Activated CD4-positive, alpha-beta memory T cell treated with anti-CD3 and anti-CD28 coated beads for 36 hours (primary cell): ENCODE measurements at places on chromosomes 4 and X.
A peak's percentile ranks its signal among the peaks of the same experiment; 100 is the strongest.

GRCh38 chrX:68440940-68441339 lies 7.6 kb upstream of the OPHN1 start:
- DNase-seq = no peak

- DNase-seq = no peak
Observed at GRCh38 chr4:18540349-18540748, 518.8 kb upstream of the LCORL start.

GRCh38 chr4:167428156-167428555 lies 193.9 kb upstream of the SPOCK3 start:
- no peak for DNase-seq

- DNase-seq = no peak
Observed at GRCh38 chrX:133475521-133475920, 60.2 kb upstream of the GPC4 start.

- no peak for DNase-seq
Observed at GRCh38 chr4:23384741-23385140, 505.1 kb downstream of the PPARGC1A start.

- no peak for DNase-seq
Observed at GRCh38 chr4:85867271-85867670, 392.3 kb downstream of the ARHGAP24 start.

DNA sequence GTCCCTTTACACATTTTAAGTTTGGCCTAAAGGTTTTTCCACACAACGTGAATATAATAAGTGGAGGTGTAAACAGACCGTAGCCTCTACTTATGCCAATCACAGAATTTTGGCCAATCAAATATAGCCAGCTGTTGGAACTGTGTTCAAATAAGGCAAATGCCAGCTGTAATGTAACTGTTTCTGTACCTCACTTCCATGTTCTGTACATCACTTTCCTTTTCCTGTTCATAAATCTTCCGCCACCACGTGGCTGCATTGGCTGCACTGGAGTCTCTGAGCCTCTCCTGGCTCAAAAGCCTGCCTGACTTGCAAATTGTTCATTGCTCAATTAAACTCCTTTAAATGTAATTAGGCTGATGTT lies 105.1 kb upstream of the SMIM31 start:
- DNase-seq = no peak

DNA sequence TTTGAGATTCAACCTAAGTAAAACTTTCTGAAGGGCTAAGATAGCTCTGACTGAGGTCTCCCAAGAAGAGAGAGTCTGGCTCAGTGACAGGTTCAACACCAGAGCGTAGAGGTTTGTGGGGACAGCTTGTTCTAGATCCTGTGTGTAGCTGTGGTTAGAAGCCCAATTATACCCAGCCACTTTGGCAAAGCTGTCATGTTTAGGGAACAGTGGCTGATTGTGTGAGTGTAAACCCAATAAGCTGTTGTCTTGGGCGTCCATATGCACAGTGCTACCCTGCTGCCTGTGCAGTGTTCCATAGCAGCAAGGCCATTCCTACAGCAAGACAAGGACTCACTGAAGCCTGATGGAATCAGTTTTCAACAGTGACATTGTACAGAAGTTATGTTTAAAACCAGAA lies 11.2 kb upstream of the SCRG1 start:
- no peak for DNase-seq

- DNase-seq = no peak
Observed at GRCh38 chr4:169342159-169342860, 71.6 kb upstream of the SH3RF1 start.

GRCh38 chrX:54208531-54208930 lies 25.5 kb upstream of the FAM120C start:
- DNase-seq = no peak

GRCh38 chr4:133151691-133152329 lies 2.7 kb downstream of the PCDH10 start:
- DNase-seq = no peak

- no peak for DNase-seq
Observed at GRCh38 chrX:39414290-39414854, 613.1 kb downstream of the MID1IP1 start.

GRCh38 chr4:176259330-176260090 lies 9.5 kb downstream of the ASB5 start:
- DNase-seq = no peak

GRCh38 chr4:3220476-3221183 lies 28.3 kb upstream of the MSANTD1 start:
- DNase-seq = no peak

DNA sequence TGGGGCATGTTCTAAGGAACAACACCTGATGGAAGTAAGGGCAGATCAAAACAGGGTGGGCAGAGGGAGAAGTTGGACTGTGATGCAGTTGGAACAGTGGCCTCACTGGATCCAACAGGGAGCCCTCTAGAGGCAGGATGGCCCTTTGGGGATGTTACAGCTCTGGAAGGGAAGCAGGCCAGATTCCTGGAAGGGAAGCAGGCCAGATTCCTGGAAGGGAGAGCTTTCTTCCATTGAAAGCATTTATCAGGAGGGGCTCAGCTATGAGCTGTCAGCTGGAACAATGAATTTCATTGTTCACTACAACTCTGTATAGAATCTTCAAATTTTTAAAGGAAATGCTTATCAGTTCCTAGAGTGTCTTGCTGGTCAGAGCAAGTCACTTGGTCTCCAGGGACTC lies 17.7 kb downstream of the IL15 start:
- DNase-seq = no peak

DNA sequence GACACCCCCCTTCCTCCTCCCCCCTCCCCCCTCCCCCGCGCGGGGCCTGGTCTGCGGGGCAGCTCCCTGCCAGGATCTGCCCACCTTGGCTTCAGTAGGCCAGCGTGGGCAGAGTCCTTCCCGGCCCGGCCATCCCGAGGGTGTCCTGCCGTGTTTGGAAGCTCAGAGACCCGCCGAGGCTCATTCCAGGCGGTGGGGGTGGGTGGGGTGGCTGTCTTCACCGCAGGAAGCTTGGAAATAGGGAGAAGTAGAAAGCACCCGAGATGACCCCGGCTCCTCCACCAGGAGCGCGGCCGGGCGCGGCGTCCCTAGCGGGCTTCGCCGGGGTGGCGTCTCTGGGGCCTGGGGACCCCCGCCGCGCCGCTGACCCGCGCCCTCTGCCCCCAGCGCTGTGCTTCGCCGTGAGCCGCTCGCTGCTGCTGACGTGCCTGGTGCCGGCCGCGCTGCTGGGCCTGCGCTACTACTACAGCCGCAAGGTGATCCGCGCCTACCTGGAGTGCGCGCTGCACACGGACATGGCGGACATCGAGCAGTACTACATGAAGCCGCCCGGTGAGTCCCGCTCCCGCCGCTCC lies 1.6 kb downstream of the NAT8L start:
- no peak for DNase-seq

GRCh38 chr4:187171706-187172339 lies 448.2 kb upstream of the FAT1 start:
- DNase-seq = no peak

GRCh38 chrX:55754861-55755294 lies 37.3 kb downstream of the RRAGB start:
- DNase-seq = peak; percentile 29

GRCh38 chr4:78776729-78777575 lies 802 bp downstream of the BMP2K start:
- peak; percentile 70 for DNase-seq

GRCh38 chr4:153438916-153439756 lies 27.0 kb upstream of the TMEM131L start:
- peak; percentile 38 for DNase-seq

DNA sequence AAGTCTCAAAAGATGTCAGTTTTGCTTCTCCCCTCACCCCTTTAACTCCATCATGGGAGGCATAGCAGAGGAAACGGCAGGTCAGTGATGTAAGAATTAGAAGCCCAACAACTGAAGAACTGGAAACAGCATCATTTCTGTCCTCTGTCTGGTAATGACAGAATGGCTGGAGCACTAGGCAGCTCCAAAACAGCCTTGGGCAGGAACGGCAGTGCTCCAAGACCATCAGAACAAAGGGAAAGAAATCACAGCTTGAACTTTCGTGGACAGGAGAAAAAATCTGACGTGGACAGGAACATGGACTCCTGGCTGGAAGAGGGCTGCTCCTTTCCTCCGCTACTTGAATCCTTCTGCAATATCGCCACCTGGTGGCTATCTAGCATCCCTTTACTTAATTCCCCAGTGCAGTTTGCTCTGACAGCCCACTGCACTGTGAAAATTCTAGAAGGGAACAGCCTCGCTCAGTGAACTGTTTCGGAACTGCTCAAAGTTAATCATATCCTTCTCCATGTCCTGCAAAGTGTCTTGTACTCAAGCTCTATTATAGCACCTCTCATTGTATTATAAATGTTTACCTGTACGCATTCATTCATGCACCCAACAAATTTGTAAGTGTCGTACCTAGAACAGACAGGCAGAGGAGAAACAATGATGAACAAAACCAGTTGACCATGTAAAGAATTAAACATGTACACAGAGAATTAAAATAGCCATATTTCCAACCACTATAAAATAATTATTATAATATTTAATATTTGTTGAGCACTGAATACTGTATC lies 20.4 kb downstream of the SLC25A53 start:
- peak; percentile 50 for DNase-seq

DNA sequence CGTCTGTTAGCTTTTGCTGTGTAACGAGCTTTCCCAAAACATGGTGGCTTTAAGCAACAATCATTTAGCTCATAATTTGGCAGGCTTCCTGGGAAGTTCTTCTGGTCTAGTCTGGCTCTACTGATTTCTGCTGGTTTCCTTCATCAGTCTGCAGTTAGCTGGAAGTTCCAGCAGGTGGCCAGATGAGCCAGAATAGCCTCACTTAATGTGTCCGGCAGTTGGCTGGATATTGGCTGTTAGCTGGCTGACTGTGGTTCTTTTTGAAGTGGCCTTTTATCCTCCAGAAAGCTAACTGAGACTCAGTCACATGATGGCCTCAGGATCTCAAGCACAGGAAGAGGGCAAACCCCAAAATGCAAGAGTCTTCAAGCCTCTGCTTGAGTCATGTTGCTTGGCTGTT lies 34.9 kb downstream of the FTHL17 start:
- DNase-seq = peak; percentile 12

GRCh38 chr4:961351-962230 lies 11.8 kb downstream of the DGKQ start:
- no peak for DNase-seq

- DNase-seq = no peak
Observed at GRCh38 chrX:116172976-116173375, 2.4 kb downstream of the AGTR2 start.

DNA sequence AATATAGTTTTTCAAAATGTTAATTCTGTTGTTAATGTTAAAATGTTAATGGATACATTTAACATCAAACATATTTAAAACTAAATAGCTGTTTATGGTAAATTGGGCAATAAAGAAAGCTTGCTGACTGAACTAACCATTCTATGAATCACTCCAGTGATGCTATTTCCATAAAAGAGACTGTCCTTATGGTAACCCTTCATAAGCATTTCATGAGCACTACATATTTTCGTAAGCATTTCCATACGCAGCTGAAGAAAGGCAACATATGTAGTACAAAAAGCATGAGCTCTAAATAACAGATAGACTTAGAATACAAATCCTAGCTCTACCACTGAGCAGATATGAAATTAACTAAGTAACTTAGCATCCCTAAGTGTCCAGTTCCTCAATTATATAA lies 188.9 kb downstream of the COL25A1 start:
- no peak for DNase-seq

GRCh38 chr4:163332526-163333406 lies at the start of gene NPY1R:
TSS of gene NPY1R (minus strand) at chr4:163332596. CDS start at chr4:163326554, 6,042 bp downstream.
- DNase-seq = peak; percentile 60

DNA sequence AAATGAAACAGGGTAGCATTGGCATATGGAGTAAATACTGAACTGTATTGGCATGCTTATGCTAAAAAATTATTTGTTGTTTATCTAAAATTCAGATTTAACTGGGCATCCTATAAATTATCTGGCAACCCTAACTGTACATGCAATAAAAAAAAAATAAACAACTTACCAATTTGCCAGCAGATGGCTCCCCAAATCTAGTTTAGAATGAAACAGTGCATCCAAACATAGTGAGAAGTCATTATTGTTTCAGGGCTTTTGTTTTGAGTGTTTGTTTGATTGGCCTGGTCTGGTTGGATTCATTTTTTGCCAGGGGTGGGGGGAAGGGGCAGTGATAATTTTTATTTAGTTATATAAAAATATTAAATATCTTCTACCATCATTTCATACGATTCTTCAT lies 12.8 kb upstream of the NSUN7 start:
- DNase-seq = no peak

DNA sequence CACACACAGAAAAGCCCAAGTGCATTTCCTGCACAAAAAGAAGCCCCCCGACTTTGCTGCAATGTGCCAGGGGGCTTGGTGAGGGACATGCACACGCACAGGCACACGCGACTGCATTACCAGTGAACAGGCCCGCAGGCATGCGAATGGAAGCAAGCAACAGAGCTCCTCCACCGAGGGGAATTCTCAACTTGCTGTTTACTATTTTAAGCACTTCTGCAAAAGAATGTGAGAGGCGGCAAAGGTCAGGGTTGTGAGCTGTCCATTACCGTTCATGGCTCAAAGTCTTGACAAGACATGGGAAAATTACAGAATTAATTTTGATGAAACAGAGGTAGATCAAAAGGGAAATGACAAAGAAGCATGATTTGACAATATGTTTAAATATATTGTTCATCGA lies 342.5 kb upstream of the NOCT start:
- no peak for DNase-seq

- DNase-seq = peak; percentile 20
Observed at GRCh38 chrX:46637938-46638337, 64.4 kb downstream of the CHST7 start.

- no peak for DNase-seq
Observed at GRCh38 chrX:32496671-32497070, 714.7 kb downstream of the DMD start.

DNA sequence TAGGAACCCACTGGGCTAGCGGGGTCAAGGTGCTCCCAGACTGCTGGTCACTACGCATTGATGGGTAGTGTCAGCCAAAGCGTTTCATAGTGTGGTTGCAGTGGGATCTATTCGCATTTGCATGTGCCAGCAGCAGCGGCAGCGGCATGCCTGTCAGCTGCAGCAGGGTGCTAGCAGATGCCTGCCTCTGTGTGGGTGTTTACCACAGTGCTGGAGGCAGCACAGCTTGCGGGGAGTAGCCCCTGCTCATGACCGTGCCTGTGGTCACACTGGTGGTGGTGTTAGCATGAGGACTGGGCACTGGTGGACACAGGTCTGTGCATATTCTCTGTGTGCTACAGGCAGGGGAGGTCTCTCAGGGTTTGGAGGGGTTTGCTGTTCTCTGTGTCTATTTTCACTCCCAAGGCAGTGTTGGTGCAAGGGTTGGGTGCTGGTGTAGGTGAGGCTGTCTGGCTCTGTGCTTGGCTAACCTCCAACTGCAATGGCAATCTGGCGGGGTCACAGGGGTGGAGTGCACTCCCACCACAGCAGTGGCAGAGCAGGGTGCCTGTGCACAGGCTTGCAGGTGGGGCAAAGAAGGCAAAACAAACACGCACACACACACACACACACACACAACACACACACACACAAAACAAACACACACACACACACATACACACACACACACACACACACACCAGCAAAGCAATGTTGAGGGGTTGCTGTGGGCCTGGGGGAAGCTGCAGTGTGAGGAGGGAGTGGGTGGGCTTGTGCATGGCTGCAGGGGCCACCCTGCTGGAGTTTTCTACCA lies 184.4 kb downstream of the GLUD2 start:
- no peak for DNase-seq

- DNase-seq = no peak
Observed at GRCh38 chrX:137362583-137362982, 203.3 kb upstream of the ZIC3 start.
